Heart left ventricle (tissue), 16 donors: ENCODE measurements at places on chromosomes 3 and 15. TPM values are rescaled to one million over a fixed set of nuclear protein-coding genes. Genes with fewer than 3 reads are reported as not detected.

DNA sequence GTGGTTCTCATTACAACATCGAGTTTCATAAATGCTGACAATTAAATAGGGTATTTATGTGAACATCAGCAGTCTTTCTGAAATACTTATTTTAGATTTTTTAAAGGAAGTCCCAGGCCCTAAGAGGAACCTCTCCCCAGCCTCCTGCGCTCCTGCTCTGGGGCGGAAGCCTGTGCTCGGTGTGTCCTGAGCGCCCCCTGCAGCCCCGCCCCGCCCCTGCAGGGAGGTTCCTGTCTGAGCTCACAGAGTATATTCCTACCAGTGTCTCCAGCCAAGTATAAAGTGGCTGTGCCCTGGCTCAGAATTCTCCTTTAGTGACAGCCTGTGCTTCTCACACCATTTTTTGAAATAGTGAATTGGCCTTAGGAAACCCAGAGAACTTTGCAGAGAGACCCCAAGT is 567.9 kb downstream of the GOLGA6L6 start:
- no peak overlapping the region for H3K27ac ChIP-seq
- H3K4me3 ChIP-seq, result no peak overlapping the region
- no peaks in the 10 kb centered on the region for H3K36me3 ChIP-seq
- no peaks in the 10 kb centered on the region for H3K4me1 ChIP-seq
- DNase-seq, result no peak

DNA sequence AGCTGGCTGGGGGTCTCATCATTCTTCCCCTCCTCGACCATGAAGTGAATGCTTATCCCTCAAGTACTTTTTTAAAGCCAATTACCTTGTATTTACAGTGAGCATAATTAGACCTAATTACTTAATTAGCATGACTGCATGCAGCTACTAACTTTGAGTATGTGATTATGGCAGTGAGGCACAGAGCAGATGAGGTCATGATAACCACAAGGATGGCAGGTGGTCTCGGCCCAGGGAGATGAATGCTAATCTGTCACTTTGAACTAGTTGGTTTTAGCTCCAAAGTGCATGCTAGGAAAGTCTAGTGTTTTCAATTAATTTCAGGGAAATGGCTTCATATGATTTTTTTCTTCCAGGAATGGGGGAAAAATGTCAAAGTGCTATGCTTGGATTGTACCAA is 233.8 kb downstream of the NTRK3 start:
- no peak for DNase-seq
- no peak overlapping the region for H3K27ac ChIP-seq
- H3K27me3 ChIP-seq, result no peaks in the 10 kb centered on the region

- peak overlapping the region; percentile 97 for H3K27ac ChIP-seq
- no peaks in the 10 kb centered on the region for H3K36me3 ChIP-seq
- H3K4me3 ChIP-seq, result no peak overlapping the region
Observed at GRCh38 chr3:140943781-140944552, 2.3 kb downstream of the SLC25A36 start.

DNA sequence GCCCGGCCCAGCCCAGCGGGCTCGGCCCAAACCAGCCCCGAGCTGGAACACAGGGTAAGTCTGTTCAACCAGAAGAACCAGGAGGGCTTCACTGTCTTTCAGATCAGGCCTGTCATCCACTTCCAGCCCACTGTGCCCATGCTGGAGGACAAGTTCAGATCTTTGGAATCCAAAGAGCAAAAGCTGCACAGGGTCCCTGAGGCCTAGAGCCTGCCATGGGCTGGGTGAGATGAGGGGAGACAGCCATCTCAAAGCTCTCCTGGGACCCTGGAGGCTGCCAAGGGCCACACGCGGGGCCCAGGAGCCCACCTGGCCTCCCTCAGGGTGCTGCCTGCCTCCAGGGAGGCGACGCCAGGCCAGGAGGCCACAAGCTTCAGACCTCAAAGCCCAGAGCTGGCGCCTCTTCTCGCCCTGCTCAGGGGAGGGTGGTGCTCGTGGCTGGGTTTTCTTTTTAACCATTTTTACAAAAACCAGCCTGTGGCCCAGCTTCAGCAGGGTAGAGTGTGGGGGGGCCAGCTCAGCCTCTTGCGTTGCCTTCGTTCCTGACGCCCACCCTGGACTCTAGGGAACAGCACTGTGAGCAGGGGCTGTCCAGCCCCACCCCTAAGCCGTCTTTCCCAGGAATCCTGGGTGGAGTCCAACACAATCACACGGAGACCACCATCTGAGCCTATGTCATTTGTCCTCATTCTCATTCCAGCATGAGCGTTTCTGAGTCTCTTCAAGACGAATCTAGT is 107.0 kb downstream of the ETFA start:
- H3K27ac ChIP-seq, result no peak overlapping the region
- H3K4me1 ChIP-seq, result peaks cover 15% of the 10 kb centered on the region
- no peak for DNase-seq
- no peaks in the 10 kb centered on the region for H3K36me3 ChIP-seq

- H3K27ac ChIP-seq, result no peak overlapping the region
- H3K27me3 ChIP-seq, result no peaks in the 10 kb centered on the region
Observed at GRCh38 chr15:74857082-74857655, 14.2 kb upstream of the ULK3 start.

- DNase-seq, result no peak
- peaks cover 6% of the 10 kb centered on the region for H3K4me1 ChIP-seq
- H3K36me3 ChIP-seq, result no peaks in the 10 kb centered on the region
- H3K27ac ChIP-seq, result no peak overlapping the region
- H3K27me3 ChIP-seq, result no peaks in the 10 kb centered on the region
Observed at GRCh38 chr3:183411216-183411922, 17.1 kb downstream of the MCF2L2 start.

- H3K27ac ChIP-seq, result no peak overlapping the region
- H3K36me3 ChIP-seq, result no peaks in the 10 kb centered on the region
- no peaks in the 10 kb centered on the region for H3K27me3 ChIP-seq
- no peak for DNase-seq
- H3K4me1 ChIP-seq, result no peaks in the 10 kb centered on the region
- no peak overlapping the region for H3K4me3 ChIP-seq
Observed at GRCh38 chr15:48109856-48110531, 10.8 kb upstream of the SLC24A5 start.

DNA sequence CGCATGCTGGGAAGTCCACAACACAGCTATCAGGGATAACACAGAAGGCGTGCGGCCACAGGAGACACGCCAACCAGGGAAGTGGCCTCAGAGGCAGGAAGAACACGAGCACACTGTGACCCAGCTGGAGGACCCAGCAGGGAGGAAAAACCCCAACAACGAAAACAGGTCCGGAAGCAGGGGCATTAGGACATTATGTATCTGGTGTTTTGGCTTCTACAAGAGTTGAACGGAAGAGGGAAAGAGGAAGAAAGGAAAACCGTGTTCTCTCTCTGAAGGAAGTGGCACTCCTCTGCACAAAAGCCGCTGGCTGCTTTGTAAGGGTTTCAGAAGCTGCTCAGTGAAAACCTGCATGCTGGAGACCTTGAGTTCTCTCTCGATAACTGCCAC is 61.8 kb downstream of the HACD2 start:
- peaks cover 18% of the 10 kb centered on the region for H3K36me3 ChIP-seq
- no peak overlapping the region for H3K4me3 ChIP-seq
- DNase-seq, result no peak

DNA sequence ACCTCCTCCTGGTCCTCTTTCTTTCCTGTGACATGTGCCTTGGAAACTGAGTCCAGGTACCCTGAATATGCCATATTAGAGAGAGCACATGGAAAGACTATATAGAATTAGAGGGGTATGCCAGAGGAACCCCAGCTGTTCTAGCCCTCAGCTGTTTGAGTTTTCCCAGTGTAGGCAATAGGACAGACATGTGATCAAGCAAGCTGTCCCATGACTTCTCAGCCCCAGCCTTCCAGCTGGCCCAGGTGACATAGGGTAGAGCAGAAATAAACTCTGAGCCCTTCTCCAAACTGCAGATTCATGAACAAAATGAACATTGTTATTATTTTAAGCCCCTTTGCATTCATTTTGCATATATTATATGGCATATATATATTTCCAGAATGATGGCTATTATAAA is 118.7 kb downstream of the PPM1L start:
- no peaks in the 10 kb centered on the region for H3K27me3 ChIP-seq
- no peak overlapping the region for H3K27ac ChIP-seq
- H3K36me3 ChIP-seq, result no peaks in the 10 kb centered on the region
- no peak overlapping the region for H3K4me3 ChIP-seq

DNA sequence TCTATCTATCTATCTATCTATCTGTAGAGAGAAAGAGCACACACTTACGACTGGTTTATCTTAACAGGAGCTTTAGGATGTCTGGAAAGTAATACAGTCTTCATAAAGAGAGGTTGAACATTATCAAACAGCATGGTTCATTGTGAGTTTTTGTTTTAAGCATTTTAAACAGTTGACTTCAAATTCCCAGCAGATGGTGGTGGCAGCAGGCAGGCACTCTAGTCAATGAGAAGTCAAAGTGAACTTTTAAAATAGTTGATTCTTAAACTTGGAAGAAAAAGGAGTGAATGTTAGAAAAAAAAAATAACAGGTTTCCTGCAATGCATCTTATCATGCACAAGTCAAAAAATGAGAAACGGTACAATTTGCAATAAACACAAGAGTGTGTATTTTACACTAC is 432.7 kb downstream of the IL5RA start:
- no peak for DNase-seq
- no peaks in the 10 kb centered on the region for H3K36me3 ChIP-seq
- no peak overlapping the region for H3K4me3 ChIP-seq
- H3K27me3 ChIP-seq, result no peaks in the 10 kb centered on the region
- no peaks in the 10 kb centered on the region for H3K4me1 ChIP-seq

DNA sequence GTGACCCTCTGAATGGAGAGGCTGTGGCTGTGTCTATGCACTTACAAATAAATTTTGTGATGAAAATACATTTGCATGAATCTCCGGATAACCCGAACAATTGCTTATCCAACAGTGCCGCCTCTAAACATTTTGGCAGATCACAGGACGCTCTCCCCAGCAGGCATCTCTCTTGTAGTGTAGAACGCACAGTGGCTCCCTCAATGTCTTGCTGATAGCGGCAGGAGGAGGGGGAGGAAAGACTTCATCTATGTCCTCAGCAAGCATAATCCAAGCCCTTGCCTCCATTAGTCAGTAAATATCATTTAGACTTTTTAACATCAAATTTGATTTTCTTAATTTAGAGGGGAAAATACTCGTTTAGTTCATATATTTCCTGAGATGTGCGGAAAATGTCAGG is 318.1 kb upstream of the IGF1R start:
- no peaks in the 10 kb centered on the region for H3K36me3 ChIP-seq
- H3K4me3 ChIP-seq, result no peak overlapping the region
- H3K4me1 ChIP-seq, result no peaks in the 10 kb centered on the region
- H3K27ac ChIP-seq, result no peak overlapping the region
- no peak for DNase-seq

DNA sequence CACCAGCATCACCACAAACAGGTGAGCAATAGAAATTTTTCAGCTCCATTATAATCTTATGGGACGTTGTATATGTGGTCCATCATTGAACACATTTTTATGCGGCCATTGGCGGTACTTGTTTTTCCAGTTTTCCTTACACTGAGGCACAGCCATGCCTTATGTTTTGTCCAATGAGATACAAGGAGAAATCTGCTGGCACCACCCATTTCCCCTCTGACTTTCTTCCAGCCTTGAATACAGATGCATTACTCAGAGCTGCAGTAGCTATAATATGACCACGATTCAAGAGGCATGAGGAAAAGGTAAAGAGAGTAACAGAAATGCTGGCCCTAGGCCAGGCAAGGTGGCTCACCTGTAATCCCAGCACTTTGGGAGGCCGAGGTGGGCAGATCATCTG is 9.0 kb upstream of the PIK3R4 start:
- no peaks in the 10 kb centered on the region for H3K4me1 ChIP-seq
- no peaks in the 10 kb centered on the region for H3K27me3 ChIP-seq
- H3K27ac ChIP-seq, result no peak overlapping the region
- no peak overlapping the region for H3K4me3 ChIP-seq
- H3K36me3 ChIP-seq, result no peaks in the 10 kb centered on the region

GRCh38 chr3:140152851-140153639 is 218.1 kb downstream of the CLSTN2 start:
- no peak overlapping the region for H3K4me3 ChIP-seq
- DNase-seq, result peak; percentile 40
- no peaks in the 10 kb centered on the region for H3K27me3 ChIP-seq
- no peaks in the 10 kb centered on the region for H3K36me3 ChIP-seq
- peaks cover 6% of the 10 kb centered on the region for H3K4me1 ChIP-seq

- H3K27ac ChIP-seq, result no peak overlapping the region
- H3K27me3 ChIP-seq, result no peaks in the 10 kb centered on the region
- no peak overlapping the region for H3K4me3 ChIP-seq
- no peaks in the 10 kb centered on the region for H3K36me3 ChIP-seq
- no peak for DNase-seq
- no peaks in the 10 kb centered on the region for H3K4me1 ChIP-seq
Observed at GRCh38 chr3:177982034-177982433, 554.2 kb upstream of the KCNMB2 start.

DNA sequence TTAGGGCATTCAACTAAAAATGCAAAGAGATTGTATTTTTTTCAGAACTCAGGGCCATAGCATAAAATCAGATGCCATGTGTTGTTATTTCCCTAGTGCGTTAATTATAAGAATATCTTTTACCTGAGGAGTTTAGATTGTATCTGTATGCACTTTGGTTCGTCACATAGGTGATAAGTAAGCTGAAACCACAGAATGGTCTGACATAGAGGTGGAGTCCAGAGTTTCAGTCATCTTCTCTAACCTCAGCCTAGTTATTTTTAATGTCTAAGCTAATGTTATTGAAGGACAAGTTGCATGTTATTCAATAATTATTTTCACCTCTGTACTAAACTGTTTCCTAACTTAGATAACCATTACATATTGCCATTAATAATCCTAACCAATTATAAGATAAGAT is 27.1 kb upstream of the CNTN4 start:
- H3K36me3 ChIP-seq, result no peaks in the 10 kb centered on the region
- no peak overlapping the region for H3K27ac ChIP-seq
- H3K4me1 ChIP-seq, result no peaks in the 10 kb centered on the region
- no peak for DNase-seq

DNA sequence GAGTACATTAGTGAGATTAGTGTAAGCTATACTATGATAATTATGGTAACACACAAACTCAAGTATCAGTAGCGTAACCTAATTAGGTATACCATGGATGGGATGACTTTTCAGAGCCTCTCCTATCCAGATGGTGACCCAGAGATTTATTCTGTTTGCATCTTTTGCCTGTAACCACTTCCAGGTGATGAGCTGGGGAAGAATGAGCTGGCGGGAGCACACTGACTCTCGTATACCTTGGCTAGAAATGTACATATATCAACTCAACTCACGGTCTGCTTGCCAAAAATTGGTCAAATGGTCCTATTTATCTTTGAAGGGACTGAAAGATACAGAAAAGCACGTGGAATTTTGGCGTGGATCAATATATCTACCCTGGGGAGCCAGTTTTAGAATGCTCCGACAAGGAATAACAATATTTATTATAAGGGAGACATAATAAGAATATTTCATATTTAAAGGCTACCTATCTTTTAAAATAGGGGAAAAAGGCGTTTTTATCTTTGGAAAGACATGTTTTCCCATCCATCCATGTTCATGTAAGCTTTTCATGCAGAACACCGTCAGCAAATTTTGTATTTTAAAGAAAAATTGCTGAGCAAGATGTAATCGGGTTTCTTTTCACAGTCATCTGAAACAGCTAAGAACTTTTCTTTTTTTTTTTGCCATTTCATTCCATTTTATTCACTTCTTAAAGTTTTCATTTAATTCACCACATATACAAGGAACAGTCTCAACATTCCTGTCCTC is 502.6 kb upstream of the CBLB start:
- H3K4me3 ChIP-seq, result no peak overlapping the region
- no peaks in the 10 kb centered on the region for H3K4me1 ChIP-seq
- DNase-seq, result no peak

TLR9 gene
- 0.12 TPM for total RNA-seq

ARIH2 gene
- total RNA-seq, result 119 TPM

P2RY12 gene
- total RNA-seq, result 0.40 TPM

TMEM266 gene
- 0.28 TPM for total RNA-seq

NSMCE3 gene
- total RNA-seq, result 8.0 TPM

SST gene
- total RNA-seq, result not detected

PRR23A gene
- total RNA-seq, result not detected
